RKO (cell line): ENCODE measurements at places on chromosomes 5 and 9.

- peak; percentile 51 for DNase-seq
Measured at GRCh38 chr5:142587354-142587965, 98.4 kb downstream of the FGF1 start.

DNA sequence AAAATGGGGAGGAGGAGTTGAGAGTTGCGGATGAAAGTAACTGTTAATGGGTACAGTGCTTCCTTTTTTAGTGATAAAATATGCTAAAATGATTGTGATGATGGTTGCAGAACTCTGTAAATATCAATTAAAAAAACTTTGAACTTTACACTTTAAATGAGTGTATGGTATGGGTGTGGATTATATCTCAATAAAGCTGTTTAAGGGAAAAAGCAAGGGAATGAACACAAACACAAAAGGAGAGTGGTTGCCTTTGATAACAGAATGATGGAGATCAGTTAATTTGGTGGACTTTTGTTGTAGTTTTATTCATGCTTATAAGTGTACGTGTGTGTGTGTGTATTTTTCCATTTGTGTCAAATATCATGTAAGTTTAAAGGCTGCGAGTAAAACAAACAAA lies 186.1 kb downstream of the ZNF608 start:
- DNase-seq = no peak

DNA sequence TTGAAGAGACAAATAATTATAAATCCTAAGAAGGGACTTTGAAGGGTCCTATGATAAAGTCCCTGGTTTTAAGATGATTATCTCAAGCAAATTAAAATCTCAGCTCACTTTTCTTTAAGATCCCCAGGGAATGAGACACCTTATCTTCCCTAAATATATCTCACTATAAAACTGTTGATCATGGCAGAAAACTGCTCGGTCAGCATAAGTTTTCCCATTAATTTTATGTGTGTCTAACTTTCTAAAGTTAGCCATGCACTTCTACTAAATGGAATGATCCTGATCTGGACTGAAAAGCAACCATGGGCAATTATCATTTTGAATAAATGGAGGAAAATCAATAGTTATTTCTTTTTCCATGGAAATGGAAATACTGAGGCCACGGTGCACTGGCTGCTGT lies 314.5 kb downstream of the TRPM3 start:
- no peak for DNase-seq

DNA sequence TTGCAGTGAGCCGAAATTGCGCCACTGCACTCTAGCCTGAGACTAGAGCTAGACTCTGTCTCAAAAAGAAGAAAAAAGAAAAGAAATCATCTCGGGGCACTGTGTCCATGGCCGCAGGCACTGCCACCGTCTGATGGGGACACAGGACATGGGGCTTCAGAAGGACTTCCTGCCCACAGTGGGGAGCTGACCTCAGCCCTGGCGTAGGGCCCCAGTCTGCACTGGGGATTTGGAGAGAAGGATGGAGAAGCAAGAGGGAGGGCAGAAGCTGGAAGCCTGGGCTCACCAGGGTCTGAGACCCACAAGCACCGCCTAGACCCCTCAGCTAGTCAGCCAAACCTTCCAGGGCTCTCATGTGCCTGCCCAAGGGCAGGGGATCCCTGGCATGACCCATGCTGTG lies 4.1 kb upstream of the SARDH start:
- DNase-seq = no peak

- no peak for DNase-seq
Measured at GRCh38 chr9:99431103-99431502, 209.0 kb downstream of the SEC61B start.

GRCh38 chr5:36378551-36378950 lies 76.8 kb upstream of the RANBP3L start:
- no peak for DNase-seq

GRCh38 chr9:34688329-34689115 lies 2.6 kb downstream of the CCL19 start:
- no peak for DNase-seq
